ENCODE measurements at places on chromosomes 12 and 14.
A peak's percentile ranks its signal among the peaks of the same experiment; 100 is the strongest.

DNA sequence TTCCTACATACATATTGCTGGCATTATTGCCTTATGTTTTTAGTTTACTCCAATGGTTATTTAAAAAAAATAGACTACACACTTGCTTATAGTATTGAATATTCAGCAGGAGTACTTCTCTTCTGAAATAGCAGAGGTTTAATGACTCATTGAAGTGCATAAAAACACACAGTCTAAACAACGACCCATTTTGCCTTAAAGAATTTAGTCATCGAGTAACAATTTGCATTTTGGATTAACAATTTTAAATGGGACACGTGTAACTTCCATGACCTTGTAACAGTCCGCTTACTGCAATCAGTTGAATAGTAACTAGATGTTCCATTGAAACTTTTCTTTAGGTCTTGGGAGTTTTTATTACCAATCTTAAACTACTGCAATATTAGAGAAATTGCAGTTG, 9.0 kb downstream of the TRHDE start:
- no peak for DNase-seq

DNA sequence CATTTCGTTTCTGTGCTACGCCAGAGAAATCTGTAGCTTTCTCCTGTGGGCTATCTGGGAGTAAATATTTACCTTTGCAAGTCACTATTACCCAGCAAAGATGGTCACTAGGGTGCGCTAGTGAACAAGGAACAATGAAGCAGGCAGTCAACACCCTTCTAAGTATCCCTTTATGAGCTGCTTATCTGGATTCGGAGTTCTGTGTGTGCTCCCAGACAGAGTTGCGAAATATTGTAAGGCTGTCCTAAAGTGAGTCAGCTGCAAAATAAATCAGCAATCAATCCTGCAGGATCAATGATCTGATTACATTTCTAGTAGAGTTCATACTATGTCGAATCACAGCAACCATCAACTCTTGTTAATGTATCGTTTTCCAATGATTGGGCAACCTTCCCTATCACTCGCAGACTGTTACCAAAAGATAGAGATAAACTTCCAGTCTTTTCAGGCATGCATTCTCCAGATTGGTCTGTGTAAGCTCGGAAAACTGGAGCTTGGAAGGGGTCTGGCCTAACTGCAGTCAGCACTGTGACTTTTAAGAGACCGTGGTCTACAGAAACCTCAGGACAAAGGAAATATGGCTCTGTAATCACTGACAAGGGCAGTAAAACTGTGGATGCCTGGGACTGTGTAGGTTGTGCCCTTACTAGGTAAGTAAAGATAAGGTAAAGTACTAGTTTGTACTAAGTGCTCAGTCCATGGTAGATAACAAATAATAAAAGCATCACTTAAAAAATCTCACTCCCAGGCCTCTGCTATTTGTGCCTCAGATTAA, 133.5 kb downstream of the KCNK10 start:
- no peak for DNase-seq

DNA sequence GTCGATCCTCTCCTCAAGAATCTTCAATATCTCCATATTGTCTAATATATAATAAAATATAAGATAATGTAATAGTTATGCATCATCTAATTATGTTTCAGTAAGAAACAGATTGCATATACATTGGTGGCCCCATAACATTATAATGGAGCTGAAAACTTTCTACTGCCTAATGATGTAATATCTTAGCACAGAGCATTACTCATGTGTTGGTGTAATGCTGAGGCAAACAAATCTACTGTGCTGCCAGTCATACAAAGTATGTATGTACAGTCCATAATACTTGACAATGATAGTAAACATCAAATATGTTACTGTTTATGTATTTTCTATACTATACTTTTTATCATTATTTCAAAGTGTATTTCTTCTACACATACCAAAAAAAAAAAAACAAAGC, 128.7 kb downstream of the CPNE8 start:
- no peak for DNase-seq

DNA sequence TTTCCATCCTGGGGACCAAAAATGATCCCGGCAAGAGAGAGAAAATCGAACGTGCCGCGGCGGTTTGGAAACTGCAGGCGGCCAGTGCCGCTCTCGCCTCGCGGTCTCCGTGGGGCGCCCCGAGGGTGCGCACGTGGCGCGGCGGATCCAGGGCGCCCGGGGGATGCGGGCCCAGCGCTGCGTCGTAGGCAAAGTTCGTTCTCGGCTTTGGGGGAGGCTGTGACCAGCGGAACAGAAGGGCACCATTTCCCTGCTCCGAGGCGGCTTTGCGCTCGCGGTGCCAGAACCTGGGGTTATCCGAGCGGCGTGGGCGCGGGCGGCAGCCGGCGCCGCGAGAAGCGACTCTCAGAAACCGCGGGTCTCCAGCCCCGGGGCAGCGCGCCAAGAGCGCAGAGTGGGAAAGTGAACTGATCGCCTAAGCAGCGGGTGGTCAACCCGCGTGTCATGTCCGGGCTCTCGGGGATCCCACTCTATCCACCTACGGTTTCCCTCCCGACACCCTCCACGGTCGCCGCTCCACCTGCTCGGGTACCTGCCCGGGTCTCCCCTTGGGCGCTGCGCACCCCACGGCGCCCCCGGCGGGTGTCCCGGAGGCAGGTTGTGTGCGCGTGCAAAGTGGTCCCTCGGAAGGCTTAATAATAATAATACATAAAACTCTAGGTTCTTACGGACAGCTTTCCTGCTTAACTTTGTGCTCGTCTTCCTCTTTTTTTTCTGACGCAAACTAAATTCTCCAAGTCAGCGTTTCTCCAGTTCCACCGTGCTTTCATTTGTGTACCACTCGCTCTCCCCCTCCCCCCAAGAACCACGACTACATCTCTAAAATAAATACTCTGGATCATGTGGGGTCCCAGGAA, 1.2 kb downstream of the ESRRB start:
- DNase-seq = no peak

DNA sequence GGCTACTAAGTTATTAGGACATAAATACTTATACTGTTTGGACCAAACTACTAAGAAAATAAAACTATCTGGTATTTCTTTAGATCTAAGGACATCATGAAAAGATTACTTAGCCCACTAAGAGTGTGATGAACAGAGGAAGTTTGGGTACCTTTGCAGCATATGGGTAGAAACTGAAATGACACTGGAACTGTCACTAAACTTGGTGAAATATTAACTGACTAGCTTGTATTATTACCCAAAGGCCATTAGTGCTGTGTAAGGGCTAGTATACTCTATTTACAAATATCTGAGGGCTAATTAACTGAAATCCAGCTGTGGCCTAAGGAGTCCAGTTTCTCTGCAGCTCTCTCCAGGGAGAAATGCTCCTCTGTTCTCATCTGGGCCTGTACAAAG, 45.5 kb downstream of the PAWR start:
- no peak for DNase-seq

GRCh38 chr14:57512220-57512619, 18.6 kb upstream of the CCDC198 start:
- DNase-seq = no peak

DNA sequence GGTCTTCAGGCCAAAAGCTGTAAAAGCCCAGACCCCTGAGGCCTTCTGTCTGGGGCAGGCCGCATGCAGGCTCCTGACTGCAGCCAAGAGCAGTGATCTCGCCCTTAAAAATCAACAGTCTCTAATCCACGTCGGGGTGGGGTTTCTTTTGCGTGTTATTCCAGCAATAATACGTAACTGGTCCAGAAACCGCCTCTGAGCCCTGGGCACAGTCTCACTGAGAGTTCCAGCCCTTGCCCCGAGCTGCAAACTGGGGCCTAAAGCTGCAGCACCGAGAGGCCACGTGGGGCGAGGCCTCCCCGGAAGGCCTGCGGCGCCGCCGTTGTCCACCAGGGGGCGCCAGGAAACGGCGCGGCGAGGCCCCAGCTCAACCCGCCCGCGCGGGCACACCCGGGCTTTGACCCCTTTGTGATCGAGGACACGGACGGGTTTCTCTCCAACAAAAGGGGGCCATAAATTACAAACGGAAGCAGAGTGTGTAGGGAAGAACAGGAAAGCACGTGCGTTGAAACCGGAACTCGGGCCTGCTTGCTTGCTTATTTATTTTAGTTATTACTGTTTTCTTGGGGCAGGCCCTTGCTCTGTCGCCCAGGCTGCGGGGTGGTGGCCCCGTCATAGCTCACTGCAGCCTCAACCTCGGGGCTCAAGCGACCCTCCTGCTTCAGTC, 87.2 kb downstream of the NINJ2 start:
- peak; percentile 83 for DNase-seq

DNA sequence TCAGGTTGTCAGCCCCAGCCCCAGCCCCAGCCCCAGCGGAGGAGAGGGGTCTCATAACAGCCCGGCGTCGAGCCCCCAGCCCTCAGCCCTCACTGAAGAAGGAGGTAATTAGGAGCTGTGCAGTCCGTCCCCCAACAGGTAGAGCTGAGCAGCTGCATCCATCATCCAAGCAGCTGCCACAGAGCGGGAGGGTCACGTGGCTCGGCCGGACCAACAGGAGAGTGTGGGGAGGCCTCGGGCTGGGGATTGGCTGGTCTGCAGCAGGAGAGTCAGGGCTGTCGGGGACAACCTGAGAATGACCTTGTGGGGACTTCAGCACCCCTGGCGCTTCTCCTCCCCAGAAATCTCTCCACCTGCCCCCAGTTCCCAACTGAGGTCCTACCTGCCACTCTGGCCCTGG, 29.6 kb downstream of the SMUG1 start:
- no peak for DNase-seq

- DNase-seq = no peak
Observed at GRCh38 chr14:37232907-37233481, 35.3 kb downstream of the MIPOL1 start.

GRCh38 chr14:26394150-26394810, 203.6 kb downstream of the NOVA1 start:
- no peak for DNase-seq

DNA sequence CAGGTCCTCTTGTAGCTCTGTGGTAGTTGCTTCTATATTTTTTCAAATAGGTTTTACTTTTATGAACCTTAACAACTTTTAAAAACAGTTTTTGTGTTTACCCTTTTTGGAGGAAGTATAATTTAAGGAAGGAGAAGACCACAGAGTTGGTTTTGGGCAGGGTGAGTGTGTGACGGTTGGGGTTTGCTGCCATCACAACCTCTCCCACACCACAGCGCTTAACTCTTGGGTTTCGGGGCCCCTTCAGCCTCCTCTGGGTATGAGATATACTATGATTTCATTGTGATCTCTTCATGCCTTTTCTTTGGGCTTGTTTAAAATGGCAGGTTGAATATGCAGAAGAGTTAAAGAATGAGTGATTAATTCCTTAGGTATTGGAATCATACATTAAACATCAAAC, 228.7 kb upstream of the CRY1 start:
- DNase-seq = no peak

GRCh38 chr12:49260166-49260565, 4.7 kb upstream of the TUBA1C start:
- no peak for DNase-seq

- DNase-seq = no peak
Observed at GRCh38 chr12:111359231-111359913, 9.5 kb downstream of the PHETA1 start.

- DNase-seq = no peak
Observed at GRCh38 chr12:121581686-121582429, 1.0 kb upstream of the KDM2B start.

DNA sequence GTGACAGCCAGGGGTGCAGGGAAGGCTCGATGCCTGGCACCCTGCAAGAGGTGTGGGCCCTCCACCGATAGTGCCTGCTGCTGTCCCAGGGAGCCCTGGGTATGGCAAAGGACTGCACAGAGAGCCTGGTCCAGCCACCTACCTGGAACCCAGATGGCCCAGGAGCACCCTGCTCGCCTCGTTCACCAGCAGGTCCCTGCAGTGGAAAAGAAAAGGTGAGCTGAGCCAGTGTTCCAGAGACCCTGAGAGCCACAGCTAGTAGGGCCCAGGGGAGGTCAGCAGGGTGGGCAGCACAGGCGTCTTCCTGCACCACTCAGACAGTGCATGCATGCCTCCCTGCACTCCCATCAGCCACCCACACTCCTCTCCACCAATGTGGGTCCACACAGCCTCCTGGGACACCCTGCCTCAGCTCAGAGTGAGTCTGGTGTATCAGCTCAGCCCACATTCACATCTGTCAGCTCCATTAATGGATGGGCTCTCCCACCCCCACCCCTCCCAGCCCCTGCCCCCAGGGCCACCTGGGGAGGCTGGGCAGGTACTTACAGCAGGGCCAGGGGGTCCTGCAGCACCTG, 20.2 kb downstream of the TMEM106C start:
- no peak for DNase-seq

DNA sequence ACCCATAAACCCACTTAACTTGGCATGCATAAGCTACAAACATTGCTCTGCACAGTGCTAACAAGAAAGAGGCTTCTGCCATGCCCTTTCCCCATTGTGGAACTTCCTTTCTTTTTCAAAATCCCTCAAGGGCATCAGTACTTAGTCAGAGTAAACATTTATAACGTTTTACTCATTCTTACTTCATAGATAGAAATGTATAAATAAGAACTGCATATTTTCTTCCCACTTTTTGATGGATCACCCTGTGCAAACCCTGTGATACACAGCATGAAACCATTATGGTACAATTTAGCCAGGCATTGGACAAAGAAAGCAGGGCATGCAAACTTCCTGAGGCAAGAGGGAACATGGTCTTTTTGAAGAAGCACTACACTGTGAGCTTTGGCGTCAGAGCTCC, 113.8 kb upstream of the FOXG1 start:
- DNase-seq = no peak

- DNase-seq = no peak
Observed at GRCh38 chr12:25311506-25311905, 60.8 kb upstream of the KRAS start.

DNA sequence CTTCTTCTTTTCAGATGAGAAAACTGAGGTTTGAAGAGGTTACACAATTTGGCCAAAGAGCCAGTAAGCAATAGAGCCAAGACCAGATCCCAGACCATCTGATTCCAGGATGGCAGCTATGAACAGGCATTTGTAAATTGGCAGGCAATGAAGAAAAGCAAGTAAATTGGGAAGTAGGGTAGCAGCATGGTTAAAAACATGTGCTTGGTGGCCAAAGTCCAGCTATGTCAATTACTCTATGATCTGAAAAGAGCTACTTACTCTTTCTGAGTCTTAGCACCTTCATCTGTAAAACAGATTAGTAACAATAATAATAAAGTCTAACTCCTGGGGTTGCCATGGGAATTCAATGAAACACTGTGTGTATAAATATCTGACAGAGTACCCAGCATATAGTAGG, 60.2 kb upstream of the MDM1 start:
- no peak for DNase-seq

DNA sequence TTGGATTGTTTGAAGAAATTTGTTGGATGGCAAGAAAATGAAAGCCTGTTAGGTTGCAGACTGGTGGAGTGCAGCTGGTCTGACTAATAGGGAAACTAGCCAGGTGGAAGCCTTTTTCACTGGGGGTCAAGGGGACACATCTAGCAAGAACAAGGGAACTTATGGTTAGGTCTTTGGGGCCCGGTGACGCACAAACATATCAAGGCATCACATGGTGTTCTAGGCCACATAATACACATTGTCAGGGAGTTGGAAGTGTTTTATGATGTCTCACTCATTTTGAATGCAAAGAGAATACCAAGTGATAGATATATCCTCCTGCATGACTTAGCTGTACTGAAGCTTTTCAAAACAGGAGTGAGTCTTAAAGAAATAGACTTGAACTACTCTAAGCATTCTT, 351.2 kb downstream of the KCNH5 start:
- no peak for DNase-seq
